Activated CD4-positive, alpha-beta T cell treated with anti-CD3 and anti-CD28 coated beads, Interleukin-2, amount 10 ng/mL, durations not matched to agents 7 days and 5 days (primary cell): ENCODE measurements at places on chromosomes 2 and 18.

- no peak overlapping the region for H3K4me3 ChIP-seq
- H3K27me3 ChIP-seq = peaks cover 19% of the 10 kb centered on the region
- no peaks in the 10 kb centered on the region for H3K36me3 ChIP-seq
- no peak overlapping the region for H3K27ac ChIP-seq
These were observed 47.0 kb downstream of the RAPGEF4 start for GRCh38 chr2:172782506-172783164.

DNA sequence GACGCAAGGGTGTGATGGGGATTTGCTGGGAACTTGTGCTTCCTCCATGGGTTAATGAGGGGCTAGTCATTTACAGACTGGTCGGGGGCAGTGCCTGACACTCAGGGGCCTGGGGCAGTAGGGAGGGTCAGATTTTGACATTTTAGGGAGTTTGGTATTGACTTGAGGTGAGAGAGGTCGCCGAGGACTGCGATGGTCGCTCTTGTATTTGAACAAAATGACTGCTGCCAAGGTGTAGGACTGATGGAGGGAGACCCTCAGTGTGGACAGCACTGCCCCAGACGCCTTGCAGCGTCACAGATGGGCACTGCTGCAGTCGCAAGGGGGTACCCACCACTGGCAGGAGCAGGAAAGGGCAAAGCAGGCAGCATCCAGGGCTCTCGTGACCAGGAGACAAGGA lies 182.9 kb downstream of the RTP5 start:
- no peak overlapping the region for H3K4me3 ChIP-seq
- H3K27ac ChIP-seq = no peak overlapping the region
- H3K27me3 ChIP-seq = peaks cover 52% of the 10 kb centered on the region
- H3K36me3 ChIP-seq = peaks cover 2% of the 10 kb centered on the region
- DNase-seq = no peak
- H3K4me1 ChIP-seq = no peaks in the 10 kb centered on the region

GRCh38 chr18:75582940-75583339 lies 155.4 kb upstream of the SMIM21 start:
- H3K4me3 ChIP-seq = no peak overlapping the region
- H3K27ac ChIP-seq = no peak overlapping the region
- H3K4me1 ChIP-seq = no peaks in the 10 kb centered on the region
- no peaks in the 10 kb centered on the region for H3K27me3 ChIP-seq

DNA sequence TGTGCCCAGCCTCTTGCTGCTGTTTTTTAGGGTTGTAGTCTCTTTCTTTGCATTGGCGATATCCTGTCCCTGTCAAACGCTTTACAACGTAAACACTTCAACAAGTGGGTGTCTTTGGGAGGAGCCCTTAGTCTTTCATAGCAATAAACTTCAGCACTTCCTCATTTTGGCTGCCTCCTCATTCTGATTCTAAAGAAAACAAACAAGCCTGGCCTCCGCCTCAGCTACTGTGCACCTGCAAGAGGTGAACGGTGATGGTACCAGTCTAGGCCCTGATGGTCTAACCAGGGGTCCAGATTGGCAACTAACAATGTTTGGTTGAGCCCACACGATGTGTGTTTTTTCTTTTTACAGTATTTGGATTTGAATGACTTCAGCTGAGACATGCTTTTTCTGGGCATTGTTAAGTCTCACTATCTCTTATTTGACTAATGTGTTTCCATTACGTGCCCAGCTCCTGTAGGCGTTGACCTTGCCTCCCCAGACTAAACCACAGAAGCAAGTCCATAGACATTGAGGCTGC lies 53.2 kb upstream of the CUL3 start:
- no peak overlapping the region for H3K4me3 ChIP-seq
- H3K27me3 ChIP-seq = no peaks in the 10 kb centered on the region
- peaks cover 10% of the 10 kb centered on the region for H3K4me1 ChIP-seq
- H3K36me3 ChIP-seq = no peaks in the 10 kb centered on the region
- peak overlapping the region; percentile 84 for H3K27ac ChIP-seq
- DNase-seq = peak; percentile 9

DNA sequence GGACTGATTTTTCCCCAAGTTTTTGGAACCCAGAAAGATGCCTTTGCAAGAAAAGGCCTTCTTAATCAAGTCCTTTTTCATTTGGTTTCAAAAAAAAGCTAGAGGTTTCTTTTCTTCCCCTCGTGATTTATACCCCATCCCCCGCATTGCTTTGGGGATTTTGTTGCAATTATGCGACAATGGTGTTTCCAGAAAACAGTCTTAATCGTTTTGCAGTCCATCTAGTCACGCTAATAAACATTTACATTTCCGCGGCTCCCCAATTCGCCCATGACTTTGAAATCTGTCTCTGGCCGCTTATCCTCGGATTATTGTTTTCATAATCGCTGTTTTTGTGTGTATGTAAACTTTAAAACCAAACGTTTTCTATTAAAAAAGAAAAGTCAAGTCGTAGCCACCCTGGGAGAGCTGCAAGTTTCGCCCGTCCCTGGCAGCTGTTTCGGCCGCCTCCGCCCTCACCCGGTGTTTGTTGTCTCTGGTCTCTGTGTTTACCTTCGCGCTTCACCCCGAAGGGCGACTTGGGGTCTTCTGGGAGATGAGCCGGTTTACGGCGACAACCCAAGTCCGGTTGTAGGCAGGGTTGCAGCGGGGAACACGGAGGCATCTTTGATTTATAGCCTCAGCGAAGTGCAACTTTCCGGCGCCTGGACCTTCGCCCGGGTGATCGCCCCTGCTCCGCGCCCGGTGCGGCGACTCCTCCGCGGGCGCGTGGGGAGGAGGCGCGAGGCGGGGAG lies 667 bp downstream of the SP9 start:
- peak overlapping the region; percentile 66 for H3K27ac ChIP-seq
- no peaks in the 10 kb centered on the region for H3K36me3 ChIP-seq
- peaks cover 76% of the 10 kb centered on the region for H3K27me3 ChIP-seq
- peak overlapping the region; percentile 59 for H3K4me3 ChIP-seq
- H3K4me1 ChIP-seq = peaks cover 33% of the 10 kb centered on the region

- peaks cover 6% of the 10 kb centered on the region for H3K36me3 ChIP-seq
- peaks cover 15% of the 10 kb centered on the region for H3K27me3 ChIP-seq
- DNase-seq = no peak
- H3K4me3 ChIP-seq = no peak overlapping the region
These were observed 3.6 kb upstream of the SMARCAL1 start for GRCh38 chr2:216408426-216409290.

DNA sequence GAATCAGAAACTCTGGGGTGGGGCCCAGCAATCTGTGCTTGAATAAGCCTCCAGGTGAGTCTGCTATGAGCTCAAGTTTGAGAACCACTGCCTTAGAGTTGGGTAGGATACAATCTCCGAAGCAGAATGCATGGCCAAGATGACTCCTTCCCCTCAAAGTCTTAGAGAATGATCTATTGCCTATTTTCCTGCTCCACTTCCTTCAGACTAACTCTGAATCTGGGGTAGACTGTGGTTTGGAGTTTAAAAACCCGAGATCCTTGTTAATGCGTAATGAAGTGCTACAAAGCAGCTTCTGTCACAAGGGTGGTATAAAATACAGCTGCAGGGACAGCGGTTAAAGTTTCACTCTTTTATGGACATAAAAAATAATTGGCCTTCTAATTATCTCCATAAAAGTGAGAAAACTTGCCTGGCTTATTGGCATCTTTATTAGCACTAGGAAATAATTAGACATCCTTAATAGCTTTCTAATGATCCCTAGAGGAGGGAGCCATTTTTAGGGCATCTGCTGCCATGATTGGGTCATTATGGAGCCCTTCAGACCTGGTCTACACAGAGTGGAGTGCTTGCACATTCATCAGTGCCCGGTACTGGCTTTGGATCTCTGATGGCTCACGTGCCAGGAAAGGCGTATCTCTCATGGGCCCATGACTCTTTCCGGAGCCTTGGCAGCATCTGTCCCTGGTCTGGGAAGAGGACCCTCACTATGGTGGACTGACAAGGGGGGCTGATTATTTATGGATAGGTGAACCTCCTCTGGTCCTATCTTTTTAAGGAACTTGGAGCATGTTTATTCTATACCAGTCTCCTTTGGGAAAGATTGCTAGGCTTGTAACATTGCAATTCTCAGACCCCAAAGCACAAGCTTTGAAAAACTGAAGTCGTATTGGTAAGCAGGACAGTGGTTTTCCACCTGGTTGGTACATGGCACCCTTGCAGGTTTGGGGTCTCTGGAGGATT lies 28.2 kb downstream of the SIX2 start:
- H3K27me3 ChIP-seq = peaks cover 9% of the 10 kb centered on the region
- H3K36me3 ChIP-seq = no peaks in the 10 kb centered on the region
- H3K27ac ChIP-seq = no peak overlapping the region
- no peak overlapping the region for H3K4me3 ChIP-seq
- H3K4me1 ChIP-seq = no peaks in the 10 kb centered on the region
- no peak for DNase-seq

DNA sequence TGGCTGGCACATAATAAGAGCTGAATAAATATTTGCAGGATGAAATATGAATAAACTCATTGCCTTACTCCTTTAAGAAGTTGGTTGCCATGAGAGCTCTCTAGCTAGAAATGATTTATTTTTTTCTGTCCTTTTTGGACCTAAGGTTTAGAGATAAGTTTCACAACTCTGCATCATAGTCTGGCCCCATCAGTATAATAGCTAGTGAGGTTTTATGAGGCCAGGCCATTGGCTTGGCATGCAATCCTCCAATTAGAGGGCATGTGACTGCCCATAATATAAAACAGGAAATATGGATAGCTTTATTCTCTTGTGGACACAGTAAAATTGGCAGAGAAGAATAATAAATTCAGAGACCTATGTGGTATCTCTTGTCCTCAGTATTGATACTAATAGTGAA lies 26.2 kb upstream of the INSIG2 start:
- H3K4me3 ChIP-seq = no peak overlapping the region
- H3K27me3 ChIP-seq = peaks cover 33% of the 10 kb centered on the region
- no peak overlapping the region for H3K27ac ChIP-seq
- no peak for DNase-seq
- no peaks in the 10 kb centered on the region for H3K36me3 ChIP-seq

GRCh38 chr18:71995904-71996465 lies 548.2 kb downstream of the CBLN2 start:
- no peaks in the 10 kb centered on the region for H3K4me1 ChIP-seq
- no peak for DNase-seq
- no peak overlapping the region for H3K4me3 ChIP-seq
- no peaks in the 10 kb centered on the region for H3K36me3 ChIP-seq
- H3K27me3 ChIP-seq = no peaks in the 10 kb centered on the region

DNA sequence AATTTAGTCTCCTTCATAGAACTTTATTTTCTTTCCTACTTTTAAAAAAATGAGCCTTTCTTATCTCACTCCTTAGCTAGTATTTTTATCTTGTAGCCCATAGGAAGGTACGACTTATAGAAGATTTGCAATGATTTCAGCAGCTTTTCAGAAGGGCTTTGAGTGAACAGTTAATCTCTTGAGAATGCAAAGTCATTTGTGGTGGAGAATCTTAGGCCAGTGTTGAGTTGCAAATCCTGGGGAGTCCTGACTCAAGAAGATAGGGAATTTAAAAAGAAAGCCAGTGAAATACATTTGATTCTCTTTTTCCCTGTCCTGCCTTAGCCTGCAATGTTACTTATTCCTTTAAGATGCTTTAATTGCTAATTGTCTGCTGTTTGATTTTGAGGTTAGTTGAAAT lies 33.6 kb downstream of the LYPD6 start:
- no peaks in the 10 kb centered on the region for H3K4me1 ChIP-seq
- no peak overlapping the region for H3K4me3 ChIP-seq
- H3K36me3 ChIP-seq = no peaks in the 10 kb centered on the region
- no peak overlapping the region for H3K27ac ChIP-seq

GRCh38 chr2:74439803-74440377 lies 1.8 kb downstream of the RTKN start:
- DNase-seq = no peak
- no peak overlapping the region for H3K4me3 ChIP-seq
- no peaks in the 10 kb centered on the region for H3K36me3 ChIP-seq
- peaks cover 9% of the 10 kb centered on the region for H3K4me1 ChIP-seq
- H3K27me3 ChIP-seq = peaks cover 43% of the 10 kb centered on the region
- H3K27ac ChIP-seq = no peak overlapping the region

GRCh38 chr18:79252904-79253633 lies 142.7 kb upstream of the NFATC1 start:
- peaks cover 2% of the 10 kb centered on the region for H3K4me1 ChIP-seq
- H3K27ac ChIP-seq = no peak overlapping the region
- H3K4me3 ChIP-seq = no peak overlapping the region
- H3K27me3 ChIP-seq = no peaks in the 10 kb centered on the region
- no peak for DNase-seq

DNA sequence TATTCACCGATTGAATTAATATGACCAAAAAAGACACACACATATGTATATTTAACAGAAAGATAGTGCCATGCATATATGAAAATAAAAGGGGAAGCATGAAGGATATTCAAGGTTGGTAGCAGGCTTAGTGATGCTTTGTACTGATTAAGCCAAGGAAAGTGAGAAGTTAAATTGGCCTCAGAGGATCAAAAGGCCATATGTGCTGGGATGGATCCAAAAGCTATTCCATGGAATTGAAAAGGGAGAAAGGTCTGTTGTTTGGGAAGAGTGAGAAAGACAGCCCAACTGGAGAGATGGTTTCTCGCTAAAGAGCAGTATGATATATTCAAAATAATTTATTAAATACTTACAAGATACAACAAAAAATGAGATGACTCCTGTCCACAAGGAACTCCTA lies 65.9 kb downstream of the INSIG2 start:
- H3K27ac ChIP-seq = no peak overlapping the region
- H3K4me1 ChIP-seq = no peaks in the 10 kb centered on the region
- DNase-seq = no peak
- peaks cover 33% of the 10 kb centered on the region for H3K27me3 ChIP-seq
- H3K36me3 ChIP-seq = no peaks in the 10 kb centered on the region

- H3K4me3 ChIP-seq = no peak overlapping the region
- H3K36me3 ChIP-seq = peaks cover 3% of the 10 kb centered on the region
- H3K27me3 ChIP-seq = no peaks in the 10 kb centered on the region
These were observed 141.9 kb upstream of the RBMS1 start for GRCh38 chr2:160635488-160635887.

- no peak for DNase-seq
- H3K4me1 ChIP-seq = peaks cover 23% of the 10 kb centered on the region
- H3K27ac ChIP-seq = no peak overlapping the region
- peaks cover 3% of the 10 kb centered on the region for H3K27me3 ChIP-seq
These were observed 2.9 kb upstream of the PTPN4 start for GRCh38 chr2:119756837-119757236.

DNA sequence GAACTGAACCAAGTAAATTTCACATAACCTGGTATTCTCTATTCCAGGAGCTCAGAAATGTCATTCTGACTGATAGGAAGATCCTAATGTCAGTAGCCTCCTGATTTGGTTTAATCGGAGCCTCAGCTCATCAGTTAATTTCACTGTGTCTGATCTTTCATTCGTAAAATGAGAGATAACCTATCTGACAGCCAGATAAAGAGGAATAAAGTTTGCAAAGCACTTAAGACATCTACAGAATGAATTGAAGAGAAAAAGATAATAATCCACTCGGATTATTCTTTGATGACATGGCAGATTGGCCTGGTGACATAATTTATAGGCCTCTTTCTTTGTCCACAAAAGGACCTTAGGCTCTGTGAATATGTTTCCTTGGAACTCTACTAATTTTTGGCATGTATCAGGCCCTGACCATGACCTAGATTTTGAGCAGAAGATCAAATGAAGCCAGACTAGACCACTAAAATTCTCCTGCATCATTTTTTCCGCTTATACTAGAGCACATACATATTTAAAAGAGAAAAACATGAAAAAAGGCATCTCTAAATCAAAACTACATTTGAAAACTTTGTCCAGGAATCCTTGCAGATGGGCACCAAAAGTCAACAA lies 312.4 kb downstream of the MTX2 start:
- no peak overlapping the region for H3K27ac ChIP-seq
- H3K36me3 ChIP-seq = no peaks in the 10 kb centered on the region
- H3K4me3 ChIP-seq = no peak overlapping the region
- H3K4me1 ChIP-seq = peaks cover 8% of the 10 kb centered on the region
